ENCODE measurements at places on chromosomes 3 and 15. TPM values are rescaled to one million over a fixed set of nuclear protein-coding genes. Genes with fewer than 3 reads are reported as not detected.

The KCNMB3 gene
- 2.1 TPM for total RNA-seq

The LDHAL6B gene
- total RNA-seq = not detected

The LYZL4 gene
- not detected for total RNA-seq

The GPR149 gene
- total RNA-seq = not detected

The ITIH4 gene
- 0.65 TPM for total RNA-seq

The GOLGA6L7 gene
- not detected for total RNA-seq

The TTC21A gene
- total RNA-seq = 1.9 TPM

The SCAANT1 gene
- total RNA-seq = not detected

The PLA2G4E gene
- total RNA-seq = not detected

The PLSCR5 gene
- not detected for total RNA-seq
